ENCODE measurements at places on chromosomes 13 and 19. TPM values are rescaled to one million over a fixed set of nuclear protein-coding genes. Genes with fewer than 3 reads are reported as not detected.
A peak's percentile ranks its signal among the peaks of the same experiment; 100 is the strongest.

The MEIOSIN gene
- not detected for total RNA-seq

GRCh38 chr13:24356270-24356669, 46.9 kb downstream of the C1QTNF9 start:
- H3K4me3 ChIP-seq: no peak overlapping the region
- no peaks in the 10 kb centered on the region for H3K4me1 ChIP-seq
- no peak overlapping the region for H3K27ac ChIP-seq

DNA sequence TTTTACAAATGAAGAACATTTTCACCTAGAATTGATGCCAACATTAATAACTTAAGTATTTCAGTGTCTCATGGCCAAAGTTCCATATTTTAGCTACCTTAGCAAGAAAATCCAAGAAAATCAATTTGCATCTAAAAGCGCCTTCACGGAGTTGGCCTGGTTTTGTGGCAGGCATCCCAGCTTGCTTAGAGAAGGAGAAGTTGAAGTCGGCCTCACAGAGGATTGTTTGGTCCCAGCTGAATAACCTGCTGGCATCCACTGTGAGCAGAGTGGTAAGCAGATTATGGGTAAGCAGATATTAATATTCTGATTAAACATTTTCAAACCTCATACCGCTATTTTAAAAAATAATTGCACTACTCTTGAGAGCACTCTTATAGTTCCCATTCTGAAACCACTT, 62.3 kb upstream of the STARD13 start:
- H3K27me3 ChIP-seq: peaks cover 11% of the 10 kb centered on the region
- H3K4me3 ChIP-seq: no peak overlapping the region
- H3K27ac ChIP-seq: no peak overlapping the region
- peaks cover 13% of the 10 kb centered on the region for H3K4me1 ChIP-seq
- no peak for DNase-seq

- H3K4me3 ChIP-seq: no peak overlapping the region
- H3K4me1 ChIP-seq: no peaks in the 10 kb centered on the region
- DNase-seq: no peak
- no peaks in the 10 kb centered on the region for H3K36me3 ChIP-seq
- no peak overlapping the region for H3K27ac ChIP-seq
Observed at GRCh38 chr13:100443278-100443997, 145.2 kb downstream of the GGACT start.

GRCh38 chr19:10292206-10292788, 2.5 kb downstream of the ICAM5 start:
- H3K27me3 ChIP-seq: peaks cover 99% of the 10 kb centered on the region
- peak; percentile 85 for DNase-seq
- no peaks in the 10 kb centered on the region for H3K36me3 ChIP-seq
- H3K4me3 ChIP-seq: peak overlapping the region; percentile 54

The NDFIP2 gene
- total RNA-seq: 33.1 TPM

- H3K4me1 ChIP-seq: peaks cover 7% of the 10 kb centered on the region
- H3K36me3 ChIP-seq: no peaks in the 10 kb centered on the region
- no peak overlapping the region for H3K27ac ChIP-seq
- no peaks in the 10 kb centered on the region for H3K27me3 ChIP-seq
- no peak overlapping the region for H3K4me3 ChIP-seq
Observed at GRCh38 chr19:47081095-47081494, 32.5 kb downstream of the ZC3H4 start.

The FUT6 gene
- not detected for total RNA-seq

- no peak overlapping the region for H3K27ac ChIP-seq
- no peak for DNase-seq
- no peak overlapping the region for H3K4me3 ChIP-seq
- no peaks in the 10 kb centered on the region for H3K36me3 ChIP-seq
- H3K27me3 ChIP-seq: no peaks in the 10 kb centered on the region
Observed at GRCh38 chr13:34627509-34628208, 314.4 kb upstream of the NBEA start.

The TTC9B gene
- not detected for total RNA-seq

- H3K27me3 ChIP-seq: no peaks in the 10 kb centered on the region
- H3K27ac ChIP-seq: no peak overlapping the region
- peaks cover 80% of the 10 kb centered on the region for H3K36me3 ChIP-seq
- H3K4me1 ChIP-seq: no peaks in the 10 kb centered on the region
- no peak for DNase-seq
Observed at GRCh38 chr19:810077-810855, 11.5 kb downstream of the PLPPR3 start.

DNA sequence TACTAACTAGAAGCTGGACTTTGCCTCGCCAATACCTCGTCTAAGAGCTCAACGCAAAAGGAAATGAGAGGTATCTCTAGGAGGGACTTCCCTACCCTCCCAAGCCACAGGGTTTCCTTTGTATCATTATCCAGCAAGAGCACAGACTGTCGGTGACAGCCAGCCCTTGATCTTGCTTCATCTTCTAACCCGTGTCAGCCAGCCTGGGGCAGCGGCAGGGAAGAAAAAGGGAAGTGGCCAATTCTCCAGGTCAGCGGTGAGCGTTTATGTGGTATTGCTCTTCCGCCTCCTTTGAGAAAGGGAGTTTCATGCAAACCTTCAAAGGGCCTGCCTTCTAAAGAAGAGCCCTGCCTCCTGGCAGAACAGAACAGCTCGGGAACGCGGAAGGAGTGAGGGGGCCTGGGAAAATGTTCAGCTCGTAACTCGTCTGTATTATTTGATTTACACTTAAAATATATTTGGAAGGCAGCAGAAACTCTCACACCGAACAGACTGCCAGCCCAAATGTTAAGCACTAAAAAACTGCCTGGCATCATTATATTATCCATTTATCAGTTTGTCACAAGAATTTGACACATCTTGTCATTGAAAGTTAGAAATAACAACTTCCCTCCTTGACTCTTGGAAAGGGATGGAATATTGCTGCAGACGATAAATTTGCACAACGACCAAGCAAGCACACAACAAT, 41.8 kb downstream of the EFNB2 start:
- no peaks in the 10 kb centered on the region for H3K36me3 ChIP-seq
- no peaks in the 10 kb centered on the region for H3K27me3 ChIP-seq
- DNase-seq: no peak
- H3K27ac ChIP-seq: no peak overlapping the region
- no peak overlapping the region for H3K4me3 ChIP-seq

DNA sequence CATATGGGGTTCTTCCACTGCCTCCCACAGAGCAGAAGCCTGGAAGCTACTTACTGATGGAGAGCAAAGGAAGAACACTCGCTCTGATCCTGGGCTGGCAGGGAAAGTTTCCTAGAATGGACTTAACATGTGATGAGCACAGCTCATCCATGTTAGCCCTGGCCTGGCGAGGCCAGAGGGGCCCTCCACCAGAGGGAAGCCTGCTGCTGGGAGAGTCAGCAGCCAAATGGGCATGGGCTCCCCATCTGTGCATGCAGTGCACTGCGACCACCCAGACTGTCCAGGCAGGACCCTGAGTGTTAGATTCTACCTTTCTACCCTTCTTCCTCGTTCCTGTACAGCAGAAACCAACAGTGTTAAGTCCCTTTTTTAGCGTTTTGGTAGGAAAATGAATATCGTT, 8.9 kb downstream of the HNRNPUL1 start:
- H3K27me3 ChIP-seq: no peaks in the 10 kb centered on the region
- DNase-seq: no peak
- H3K4me3 ChIP-seq: no peak overlapping the region
- H3K27ac ChIP-seq: no peak overlapping the region
- H3K36me3 ChIP-seq: peaks cover 100% of the 10 kb centered on the region

GRCh38 chr19:871446-872265, 12.2 kb downstream of the CFD start:
- no peak overlapping the region for H3K4me3 ChIP-seq
- DNase-seq: no peak
- H3K27ac ChIP-seq: no peak overlapping the region
- peaks cover 19% of the 10 kb centered on the region for H3K4me1 ChIP-seq
- H3K27me3 ChIP-seq: no peaks in the 10 kb centered on the region

DNA sequence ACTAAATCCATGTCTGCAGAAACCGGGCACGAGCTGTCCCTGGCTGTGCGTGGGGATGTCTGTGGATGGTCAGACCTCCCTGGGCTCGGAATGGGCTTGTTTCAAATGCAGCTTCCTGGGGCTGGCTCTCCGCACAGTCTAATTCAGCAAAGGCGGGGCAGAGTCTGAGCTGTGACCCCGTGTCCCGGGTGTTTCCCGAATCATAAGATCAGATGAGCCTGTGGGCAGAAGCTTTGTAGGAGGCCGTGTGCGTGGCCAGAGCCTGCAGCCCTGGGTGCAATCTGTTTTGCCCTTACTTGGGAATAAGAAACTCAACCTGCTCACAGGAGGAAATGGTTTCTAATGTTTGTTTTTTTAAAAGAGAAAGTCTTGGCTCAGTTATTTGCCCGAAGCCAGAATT, 13.9 kb upstream of the GNA11 start:
- no peak for DNase-seq
- no peak overlapping the region for H3K4me3 ChIP-seq
- H3K4me1 ChIP-seq: peaks cover 12% of the 10 kb centered on the region
- H3K36me3 ChIP-seq: no peaks in the 10 kb centered on the region
- H3K27ac ChIP-seq: no peak overlapping the region
- no peaks in the 10 kb centered on the region for H3K27me3 ChIP-seq

GRCh38 chr19:19279062-19279612, 6.0 kb upstream of the TM6SF2 start:
- H3K27me3 ChIP-seq: no peaks in the 10 kb centered on the region
- H3K4me3 ChIP-seq: no peak overlapping the region
- H3K27ac ChIP-seq: no peak overlapping the region
- peaks cover 89% of the 10 kb centered on the region for H3K36me3 ChIP-seq

- H3K27me3 ChIP-seq: no peaks in the 10 kb centered on the region
- no peak overlapping the region for H3K4me3 ChIP-seq
- no peaks in the 10 kb centered on the region for H3K36me3 ChIP-seq
- no peaks in the 10 kb centered on the region for H3K4me1 ChIP-seq
- DNase-seq: no peak
Observed at GRCh38 chr19:31459430-31459829, 110.2 kb upstream of the TSHZ3 start.

DNA sequence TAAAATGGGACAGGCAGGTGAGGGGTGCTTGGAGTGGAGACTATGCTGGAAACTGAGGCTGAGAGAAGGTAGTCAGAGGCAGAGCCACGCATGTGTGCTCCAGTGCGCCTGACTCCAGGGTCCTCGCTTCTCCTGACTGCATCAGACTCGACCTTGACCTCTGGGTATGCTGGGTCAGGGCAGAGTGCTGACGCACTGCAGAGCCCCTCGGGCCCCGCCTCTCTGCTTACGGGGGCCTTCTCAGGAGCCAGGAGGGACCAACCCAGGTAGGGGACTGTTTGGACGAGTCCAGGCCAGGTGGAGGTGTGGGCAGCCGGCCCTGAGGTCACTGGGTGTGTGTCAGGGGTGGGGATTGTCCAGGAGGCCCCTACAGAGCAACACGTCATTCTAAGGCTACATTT, 22.9 kb upstream of the SLC7A10 start:
- no peaks in the 10 kb centered on the region for H3K4me1 ChIP-seq
- no peak overlapping the region for H3K27ac ChIP-seq
- DNase-seq: no peak
- H3K27me3 ChIP-seq: peaks cover 26% of the 10 kb centered on the region

DNA sequence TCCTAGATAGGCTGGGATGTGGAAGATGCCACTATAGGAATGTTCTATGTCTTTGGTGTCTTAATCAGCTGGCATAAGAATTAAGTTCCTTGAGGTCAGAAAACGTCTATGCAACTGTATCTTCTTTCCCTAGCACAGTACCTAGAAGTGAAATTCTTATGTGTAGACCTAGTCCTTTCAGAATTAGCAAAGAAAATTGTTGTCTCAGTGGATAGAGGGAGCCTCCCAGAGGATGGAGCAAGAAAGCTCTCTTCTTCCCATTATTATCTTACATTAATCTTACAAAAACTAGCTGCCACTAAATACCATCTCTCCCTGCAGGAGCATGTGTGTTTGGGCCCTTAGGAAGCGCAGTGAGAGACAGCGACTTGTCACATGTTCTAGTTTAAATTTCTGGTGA, 11.6 kb downstream of the CLDN10 start:
- no peak for DNase-seq
- no peak overlapping the region for H3K4me3 ChIP-seq
- no peaks in the 10 kb centered on the region for H3K4me1 ChIP-seq
- no peak overlapping the region for H3K27ac ChIP-seq

- no peaks in the 10 kb centered on the region for H3K27me3 ChIP-seq
- H3K36me3 ChIP-seq: no peaks in the 10 kb centered on the region
- H3K4me3 ChIP-seq: no peak overlapping the region
- no peaks in the 10 kb centered on the region for H3K4me1 ChIP-seq
Observed at GRCh38 chr13:22061371-22061805, 390.5 kb downstream of the FGF9 start.

The ZNF844 gene
- 20.5 TPM for total RNA-seq

GRCh38 chr19:2287585-2288337, 5.8 kb upstream of the PEAK3 start:
- H3K4me3 ChIP-seq: no peak overlapping the region
- peaks cover 25% of the 10 kb centered on the region for H3K27me3 ChIP-seq
- peaks cover 15% of the 10 kb centered on the region for H3K4me1 ChIP-seq
- no peak overlapping the region for H3K27ac ChIP-seq

- peaks cover 9% of the 10 kb centered on the region for H3K36me3 ChIP-seq
- no peaks in the 10 kb centered on the region for H3K27me3 ChIP-seq
- H3K4me3 ChIP-seq: peak overlapping the region; percentile 89
- H3K4me1 ChIP-seq: peaks cover 27% of the 10 kb centered on the region
- peak overlapping the region; percentile 76 for H3K27ac ChIP-seq
Observed at GRCh38 chr19:14496834-14497227, 904 bp upstream of the GIPC1 start.

- H3K4me1 ChIP-seq: peaks cover 5% of the 10 kb centered on the region
- DNase-seq: peak; percentile 33
- peak overlapping the region; percentile 60 for H3K27ac ChIP-seq
- H3K27me3 ChIP-seq: no peaks in the 10 kb centered on the region
Observed at GRCh38 chr13:110944121-110944967, 29.5 kb upstream of the ANKRD10 start.

The CELF5 gene
- total RNA-seq: not detected

DNA sequence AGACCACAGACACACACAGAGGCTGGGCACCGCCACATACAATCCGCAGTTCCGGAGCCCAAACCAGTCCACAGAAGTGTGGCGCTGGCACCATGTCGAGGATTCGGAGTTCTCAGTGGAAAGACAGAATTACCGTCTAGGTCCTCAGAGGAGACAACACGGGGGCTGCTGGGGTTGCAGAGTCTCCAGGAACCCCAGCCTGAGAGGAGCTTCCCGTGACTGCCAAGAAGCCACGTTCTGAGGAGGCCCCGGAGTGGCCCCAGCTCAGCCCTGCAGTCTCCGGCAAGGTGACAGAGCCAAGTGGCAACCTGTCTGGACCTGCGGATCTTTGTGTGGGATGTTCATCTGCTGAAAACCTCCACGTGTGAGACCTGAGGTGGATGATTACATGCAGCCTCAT, 7.3 kb upstream of the ADPRHL1 start:
- H3K27ac ChIP-seq: no peak overlapping the region
- no peaks in the 10 kb centered on the region for H3K27me3 ChIP-seq
- no peak overlapping the region for H3K4me3 ChIP-seq
- H3K4me1 ChIP-seq: peaks cover 2% of the 10 kb centered on the region
- H3K36me3 ChIP-seq: peaks cover 85% of the 10 kb centered on the region

The PRSS57 gene
- not detected for total RNA-seq

The LRRC63 gene
- not detected for total RNA-seq
